ENCODE measurements at places on chromosomes 5 and 9.

- DNase-seq = no peak
Measured at GRCh38 chr5:177491429-177491945, 5.9 kb downstream of the PDLIM7 start.

DNA sequence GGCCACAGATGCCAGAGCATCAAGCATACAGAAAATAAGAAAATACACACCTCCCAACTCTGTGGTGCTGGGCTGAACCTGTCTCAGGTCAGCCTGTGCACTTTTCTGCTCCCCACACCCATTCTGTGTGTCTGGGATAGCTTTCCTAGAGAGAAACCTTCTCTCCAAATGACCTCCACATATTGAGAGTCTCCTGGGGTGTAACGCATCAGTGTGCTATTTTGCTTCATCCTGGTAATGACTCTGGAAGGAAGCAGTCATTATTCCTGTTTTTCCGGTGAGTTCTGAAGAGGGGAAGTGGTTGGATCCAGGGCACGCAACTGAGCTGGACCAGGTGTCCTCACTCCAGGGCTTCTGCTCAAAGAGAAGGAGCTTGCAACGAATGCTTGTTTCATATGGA is 73.2 kb upstream of the SH3PXD2B start:
- no peak for DNase-seq

DNA sequence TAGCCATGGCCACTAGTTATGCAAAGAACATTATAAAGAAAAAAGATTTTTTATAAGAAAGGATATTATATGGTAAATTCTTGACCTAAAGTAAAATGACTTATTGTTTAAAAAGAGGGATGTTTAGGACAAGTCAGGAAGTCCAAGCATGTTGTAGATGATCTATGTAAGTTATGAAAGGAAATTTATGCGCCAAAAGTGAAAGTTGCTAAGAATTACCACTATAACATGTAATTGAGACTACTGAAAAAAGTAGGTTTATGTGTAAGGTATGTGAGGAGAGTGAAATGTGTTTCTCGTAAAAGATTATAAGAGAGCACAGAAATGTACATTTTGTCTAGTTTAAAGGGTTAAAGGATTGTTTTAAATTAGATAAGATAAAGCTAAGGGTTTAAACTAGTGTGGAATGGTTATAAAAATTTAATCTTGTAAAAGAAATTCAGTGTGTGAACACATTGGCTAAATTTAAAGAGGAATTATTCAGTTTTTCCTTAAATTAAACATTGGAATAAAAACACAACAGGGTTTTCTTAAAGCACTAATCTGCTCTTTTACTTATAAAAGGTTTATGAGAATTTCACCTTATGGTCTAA is 1100.4 kb upstream of the EDIL3 start:
- no peak for DNase-seq

DNA sequence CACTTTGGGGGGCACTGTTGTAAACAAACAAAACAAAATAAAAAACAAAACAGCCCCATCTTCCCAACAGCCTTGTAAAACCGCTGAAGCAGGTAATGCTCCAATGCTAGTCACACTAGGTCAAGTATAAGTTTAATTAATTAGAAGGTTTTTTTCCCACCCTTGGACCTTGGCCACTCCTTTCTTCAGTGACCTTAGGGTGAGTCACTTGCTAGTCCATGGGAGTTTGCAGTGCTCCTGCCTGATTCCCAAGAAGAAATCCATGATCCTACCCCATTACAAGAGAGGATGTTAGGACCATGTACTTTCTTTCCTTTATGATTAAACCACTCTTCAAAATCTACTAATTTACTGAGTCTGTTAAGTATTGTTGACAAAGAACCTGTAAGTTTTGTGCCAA is 192.2 kb upstream of the CDKN2B start:
- no peak for DNase-seq

DNA sequence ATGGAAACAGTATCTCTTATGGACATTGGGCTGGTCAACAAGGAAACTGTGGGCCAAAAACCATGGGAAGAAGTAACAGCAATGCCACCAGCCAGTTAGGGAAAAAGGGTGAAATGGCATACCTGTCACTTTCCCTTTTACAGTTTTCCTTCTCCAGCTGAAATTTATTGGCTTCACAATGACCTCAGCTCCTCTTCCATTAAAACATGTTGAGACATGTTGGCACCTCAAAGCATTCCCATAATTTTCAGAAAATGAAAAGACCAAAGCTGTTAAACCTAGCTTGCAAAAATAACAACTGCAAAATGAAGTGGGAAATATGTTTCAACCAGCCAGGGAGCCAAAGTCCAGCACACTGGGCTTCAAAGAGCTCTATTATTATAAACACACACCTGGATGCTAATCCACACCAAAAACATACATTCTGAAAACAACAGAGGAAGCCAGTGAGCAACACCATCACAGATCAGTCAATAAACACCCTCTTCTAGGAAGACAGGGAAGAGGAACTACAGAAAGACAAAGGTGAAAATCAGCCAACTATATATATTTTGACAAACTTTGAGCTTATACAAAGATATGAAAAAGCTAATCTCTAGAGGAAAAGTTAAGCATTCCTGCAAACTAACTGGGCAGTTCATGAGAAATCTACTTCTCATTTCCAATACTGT is 78.4 kb upstream of the PTGER4 start:
- DNase-seq = no peak
